ENCODE measurements at places on chromosomes 5 and 9. TPM values are rescaled to one million over a fixed set of nuclear protein-coding genes. Genes with fewer than 3 reads are reported as not detected.

PCDHA9 gene
- total RNA-seq: not detected

CERCAM gene
- total RNA-seq: 1.9 TPM

STK32A gene
- total RNA-seq: not detected

ECM2 gene
- not detected for total RNA-seq

NR4A3 gene
- 37.7 TPM for total RNA-seq

SH3TC2 gene
- total RNA-seq: not detected

SPATA6L gene
- 0.51 TPM for total RNA-seq

IL9 gene
- total RNA-seq: 12.5 TPM

CNTNAP3B gene
- not detected for total RNA-seq

SYNPO gene
- total RNA-seq: not detected

FBN2 gene
- total RNA-seq: 0.09 TPM

FBP2 gene
- not detected for total RNA-seq

NAA35 gene
- total RNA-seq: 34.1 TPM

ERMP1 gene
- total RNA-seq: 10.0 TPM

FCN2 gene
- not detected for total RNA-seq

PCDHB14 gene
- not detected for total RNA-seq

SPAG8 gene
- 1.8 TPM for total RNA-seq

BTNL8 gene
- total RNA-seq: 0.13 TPM

ZNF879 gene
- 3.9 TPM for total RNA-seq

TMEFF1 gene
- total RNA-seq: 0.38 TPM

ELAVL2 gene
- total RNA-seq: not detected

FOXD4 gene
- total RNA-seq: 0.20 TPM

GFI1B gene
- total RNA-seq: not detected

PTGES gene
- not detected for total RNA-seq

PDE6A gene
- not detected for total RNA-seq

LPAR1 gene
- total RNA-seq: not detected

FAM153A gene
- 5.8 TPM for total RNA-seq

RAD17 gene
- 28.4 TPM for total RNA-seq

CETN3 gene
- 41.0 TPM for total RNA-seq

EIF4E1B gene
- total RNA-seq: not detected

FLT4 gene
- total RNA-seq: 6.0 TPM

CNTFR gene
- total RNA-seq: not detected

DMRT3 gene
- total RNA-seq: not detected

SPINK6 gene
- not detected for total RNA-seq

BTF3 gene
- 1,053 TPM for total RNA-seq

CCNI2 gene
- total RNA-seq: 8.8 TPM

FGF10 gene
- not detected for total RNA-seq

NOXA1 gene
- total RNA-seq: 0.66 TPM

LCN2 gene
- not detected for total RNA-seq

AJM1 gene
- 3.2 TPM for total RNA-seq

ARL10 gene
- 14.0 TPM for total RNA-seq

PPP2R2B gene
- 2.3 TPM for total RNA-seq

TUSC1 gene
- total RNA-seq: not detected

DAB2 gene
- 2.7 TPM for total RNA-seq

SOHLH1 gene
- total RNA-seq: not detected

FCHSD1 gene
- 33.7 TPM for total RNA-seq

LIX1 gene
- not detected for total RNA-seq

C9orf50 gene
- not detected for total RNA-seq

CDO1 gene
- not detected for total RNA-seq

DNAH5 gene
- not detected for total RNA-seq
